ENCODE measurements at places on chromosomes 4 and X.
A peak's percentile ranks its signal among the peaks of the same experiment; 100 is the strongest.

DNA sequence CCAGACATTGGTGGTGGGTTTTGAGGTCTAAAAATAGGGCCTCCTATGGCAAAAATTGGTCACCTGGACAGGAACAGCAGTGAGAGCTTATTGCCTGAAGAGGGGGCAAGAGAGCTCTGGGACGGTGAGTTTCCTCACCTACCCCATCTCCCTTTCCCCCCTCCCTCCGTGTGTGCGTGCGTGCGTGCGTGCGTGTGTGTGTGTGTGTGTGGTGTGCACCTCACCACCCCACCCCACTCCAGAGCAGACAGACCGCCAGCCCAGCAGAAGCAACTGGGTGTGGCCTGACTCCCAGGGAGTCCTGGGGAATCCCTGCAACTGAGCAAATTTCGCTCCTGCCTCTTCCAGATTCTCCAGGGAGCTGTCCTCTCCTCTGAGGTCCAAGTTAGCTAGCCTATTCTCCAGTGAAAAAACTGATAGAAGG, 44.7 kb downstream of the PRPS1 start:
- DNase-seq = peak; percentile 69

- no peak for DNase-seq
Measured at GRCh38 chr4:173443121-173443520, 44.2 kb upstream of the SCRG1 start.

GRCh38 chr4:3689006-3689405, 77.2 kb upstream of the ADRA2C start:
- no peak for DNase-seq

DNA sequence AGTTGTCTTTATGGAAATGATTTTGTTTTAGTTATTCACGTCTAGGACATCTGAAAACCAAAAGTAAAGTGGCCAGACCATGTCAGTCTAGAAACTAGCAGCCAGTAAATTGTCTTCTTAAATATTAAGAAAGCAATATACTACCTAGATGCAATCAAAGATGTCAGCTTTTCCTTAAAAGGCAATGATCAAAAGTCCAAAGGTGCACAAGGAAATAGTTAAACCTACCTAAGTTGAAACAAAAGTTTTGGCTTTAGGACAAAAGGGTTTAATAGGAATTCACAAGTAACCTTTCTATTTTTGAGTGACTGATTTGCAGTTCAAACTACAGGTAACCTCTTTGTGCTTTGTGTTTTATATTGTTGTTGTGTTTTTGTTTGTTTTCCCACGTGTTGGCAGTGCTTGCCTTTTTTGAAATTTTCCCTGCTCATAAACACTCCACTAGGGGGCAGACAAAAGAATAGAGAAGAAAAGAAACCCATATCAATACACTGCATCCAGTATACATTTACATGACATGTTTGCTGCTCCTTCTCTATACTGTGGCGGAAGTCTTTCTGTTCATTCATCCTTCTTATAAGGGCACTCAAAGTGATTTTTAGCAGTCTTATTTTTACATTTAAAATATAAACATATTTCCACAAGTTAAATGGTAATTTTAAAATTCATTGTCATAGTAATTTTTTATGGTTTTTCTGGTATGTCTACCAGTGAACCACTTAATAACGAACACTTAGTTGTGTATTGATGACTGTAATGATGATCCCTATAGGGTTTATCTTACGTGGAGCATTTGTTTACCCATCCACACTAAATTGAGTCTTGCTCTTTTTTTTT, 62.7 kb downstream of the GAB1 start:
- no peak for DNase-seq

DNA sequence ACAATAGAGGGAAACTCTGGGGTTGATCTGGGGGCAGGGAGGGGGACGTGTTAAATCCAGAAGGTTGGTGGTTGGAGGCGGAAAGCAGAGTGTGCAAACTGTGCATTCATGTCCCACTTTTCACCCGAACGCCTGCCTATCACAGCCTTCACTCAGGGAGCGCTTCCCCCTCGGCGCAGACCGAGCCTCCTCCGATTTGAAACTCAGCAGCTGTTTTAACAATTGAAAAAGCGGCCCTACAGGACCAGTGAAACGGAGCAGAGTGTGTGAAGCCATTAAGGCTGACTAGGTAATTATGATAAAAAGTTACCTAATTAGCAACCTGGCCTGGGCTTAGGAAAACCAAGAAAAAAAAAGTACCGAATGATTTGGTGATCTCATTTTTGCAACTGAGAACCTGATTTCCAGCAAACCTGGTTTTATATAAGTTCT, 685 bp upstream of the NDNF start:
- peak; percentile 63 for DNase-seq

DNA sequence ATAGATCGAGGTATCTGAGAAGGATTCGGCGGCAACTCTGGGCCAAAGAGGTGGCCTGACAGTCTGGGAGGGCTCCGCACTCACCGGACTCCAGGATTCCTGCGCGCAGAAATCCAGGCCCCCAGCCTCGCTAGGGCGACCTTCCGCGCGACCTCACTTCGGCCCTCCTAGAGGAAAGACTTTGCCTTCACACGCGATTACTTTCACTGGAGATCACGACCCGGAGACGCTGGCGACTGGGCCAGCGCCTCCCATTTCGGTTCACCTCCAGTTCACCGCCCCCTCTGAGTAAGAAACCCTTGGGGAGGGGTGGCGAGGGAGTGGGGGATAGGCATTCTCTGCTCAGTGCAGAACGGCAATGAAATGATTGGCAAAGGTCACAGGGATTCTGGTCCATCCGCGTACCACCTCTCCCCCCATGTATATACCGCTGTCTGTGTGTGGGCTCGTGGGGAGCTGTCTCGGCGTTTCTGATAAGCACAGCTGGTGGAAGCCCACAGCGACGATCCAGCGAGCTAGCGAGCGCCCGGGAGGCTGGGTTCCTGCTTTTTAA, 2.5 kb downstream of the POU3F4 start:
- DNase-seq = no peak

- DNase-seq = no peak
Measured at GRCh38 chrX:132266583-132267355, 47.5 kb upstream of the RAP2C start.

GRCh38 chrX:45232139-45232538, 31.5 kb upstream of the DIPK2B start:
- DNase-seq = no peak

DNA sequence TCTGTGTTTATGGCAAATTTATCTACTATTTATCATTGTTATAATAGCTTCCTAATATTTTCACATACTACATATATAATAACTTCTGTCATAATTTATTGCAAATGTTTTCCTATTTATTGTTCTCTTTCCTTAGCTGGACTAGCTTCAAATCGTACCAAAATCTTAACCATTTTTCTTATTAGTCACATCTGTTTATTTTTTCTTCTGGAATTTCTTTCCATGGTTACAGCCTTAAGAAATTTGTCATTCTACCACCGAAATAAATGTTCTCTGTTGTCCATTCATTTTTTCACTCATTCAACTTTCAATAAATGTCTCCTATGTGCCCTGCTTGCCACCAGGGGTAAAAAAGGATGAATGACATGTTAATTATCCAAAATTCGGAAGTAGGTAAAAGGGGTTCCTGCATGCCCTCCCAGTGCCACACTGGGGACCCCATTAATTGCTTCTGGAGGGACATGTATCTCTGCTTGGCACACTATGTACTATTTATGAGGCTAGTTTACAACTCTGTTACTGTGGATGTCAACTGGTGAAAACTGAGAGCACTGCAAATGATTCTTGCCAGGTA, 182.1 kb downstream of the SH3KBP1 start:
- DNase-seq = no peak

GRCh38 chrX:17411205-17411604, 36.2 kb downstream of the NHS start:
- no peak for DNase-seq

DNA sequence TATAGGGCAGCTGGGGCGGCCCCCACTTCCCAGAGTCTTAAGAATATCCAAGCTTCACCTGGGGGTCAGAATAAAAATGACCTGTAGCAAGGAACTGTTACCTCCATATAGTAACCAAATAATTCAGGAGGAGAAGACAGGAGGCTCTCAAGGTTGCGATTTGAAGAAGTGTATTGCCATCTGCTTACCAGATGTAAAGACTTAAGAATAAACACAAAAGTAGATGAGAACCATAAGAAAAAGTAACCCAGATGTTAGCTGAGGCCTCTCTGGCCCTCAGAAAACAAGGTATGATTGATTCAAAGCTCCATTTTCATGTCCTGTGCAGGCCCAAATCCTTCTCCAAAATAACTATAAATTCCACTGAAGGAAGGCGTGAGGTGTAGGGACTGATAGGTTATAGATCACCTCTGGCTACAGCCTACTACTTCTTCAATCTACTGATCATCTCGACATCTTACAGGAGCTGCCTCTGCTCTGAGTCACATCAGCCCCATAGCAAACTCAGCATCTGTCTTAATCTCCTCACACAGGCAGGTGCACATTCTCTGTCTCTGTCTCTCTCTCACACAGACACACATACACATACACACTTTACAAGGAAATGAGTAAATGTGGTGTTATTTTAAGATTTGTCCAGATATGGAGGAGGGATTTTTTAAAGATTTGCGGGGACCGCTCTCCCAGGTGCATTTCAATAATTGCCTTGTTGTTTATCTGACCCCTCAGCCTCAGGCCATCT, 193.9 kb upstream of the EDNRA start:
- no peak for DNase-seq

- DNase-seq = peak; percentile 43
Measured at GRCh38 chrX:42098900-42099299, 175.5 kb upstream of the CASK start.

GRCh38 chrX:53300157-53300556, 18.8 kb upstream of the IQSEC2 start:
- DNase-seq = no peak

DNA sequence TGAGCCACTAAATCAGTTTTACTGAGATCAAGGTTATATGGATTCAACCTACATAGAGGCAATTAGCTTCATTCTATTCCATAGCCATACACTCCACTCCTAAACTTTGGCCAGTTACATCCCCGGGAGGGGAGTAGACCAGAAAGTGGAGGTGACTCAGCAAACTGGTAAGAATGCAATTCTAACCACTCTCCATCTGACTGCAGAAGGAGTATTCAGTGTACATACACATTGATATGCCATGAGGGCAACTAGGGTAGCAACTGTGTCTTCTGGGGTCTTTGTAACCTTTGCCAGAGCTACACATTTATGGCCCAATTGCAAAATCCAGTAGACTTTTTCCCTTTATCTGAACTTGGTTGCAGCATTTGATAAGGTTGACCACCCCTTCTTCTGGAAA, 7.6 kb downstream of the SLC25A43 start:
- DNase-seq = no peak

DNA sequence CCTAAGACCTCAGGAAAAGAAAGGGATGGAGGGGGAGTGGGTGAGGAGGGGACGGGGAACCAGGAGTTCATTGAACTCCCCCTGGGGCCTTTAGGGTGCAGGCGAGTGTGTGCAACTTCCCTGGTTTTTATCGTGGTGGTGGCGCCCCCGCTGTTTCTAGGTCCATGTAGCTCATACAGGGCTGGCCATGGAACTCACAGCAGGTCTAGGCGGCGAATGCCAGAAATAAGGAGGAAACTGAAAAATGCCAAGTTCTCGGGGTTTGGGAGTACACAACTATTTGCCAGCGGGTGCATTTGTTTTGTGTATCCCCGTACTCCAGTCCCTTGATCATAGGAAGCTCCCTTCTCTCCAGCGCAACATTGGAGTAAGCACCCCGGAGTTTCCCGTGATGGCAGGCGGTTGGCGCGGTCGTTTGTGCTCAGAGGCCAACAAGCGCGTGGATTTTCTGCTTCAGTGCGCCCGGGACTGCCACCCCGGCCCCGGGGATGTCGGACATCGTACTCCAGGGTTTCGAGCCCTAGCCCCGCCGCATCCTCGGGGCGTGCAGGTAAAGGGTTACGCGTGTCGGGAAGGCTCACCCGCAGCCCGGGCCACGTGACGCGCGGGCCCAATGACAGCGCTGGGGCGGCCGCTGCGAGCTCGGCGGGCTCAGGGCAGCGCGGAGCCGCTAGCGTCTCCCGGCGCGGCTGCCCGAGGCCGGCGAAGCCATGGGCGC, 208.9 kb downstream of the NWD2 start:
- peak; percentile 65 for DNase-seq

DNA sequence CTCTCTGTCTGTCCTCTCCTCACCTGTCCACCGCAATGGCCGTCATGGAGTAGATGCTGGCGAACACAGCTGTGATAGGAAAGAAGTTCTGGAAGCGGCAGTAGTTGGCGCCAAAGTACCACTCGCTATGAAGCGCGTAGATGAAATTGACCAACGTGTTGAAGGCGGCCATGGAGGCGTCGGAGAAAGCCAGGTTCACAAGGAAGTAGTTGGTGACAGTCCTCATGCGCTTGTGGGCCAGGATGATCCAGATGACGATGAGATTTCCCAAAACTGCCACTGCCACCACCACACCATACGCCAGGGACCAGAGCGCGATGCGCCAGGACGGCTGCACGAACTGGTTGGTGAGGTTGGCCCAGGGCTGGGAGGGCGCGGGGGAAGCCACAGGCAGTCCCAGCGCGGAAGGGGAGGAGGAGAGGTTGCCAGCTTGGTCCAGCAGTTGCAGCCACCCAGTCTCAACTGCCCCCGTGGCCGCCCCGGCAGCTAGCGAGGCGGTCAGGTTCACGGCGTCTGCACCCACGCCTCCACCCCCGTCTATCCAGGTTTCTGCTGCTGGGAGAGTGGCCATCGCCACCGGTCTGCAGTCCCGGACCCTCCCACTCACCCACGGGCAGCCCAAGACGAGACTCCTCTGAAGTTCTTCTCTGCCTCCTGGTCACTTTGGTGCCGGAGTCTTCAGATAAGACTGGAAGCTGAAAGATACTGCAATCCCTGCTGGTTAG, 518 bp downstream of the TACR3 start:
- peak; percentile 53 for DNase-seq

- DNase-seq = peak; percentile 14
Measured at GRCh38 chrX:56792270-56793111, 63.4 kb downstream of the NBDY start.

- DNase-seq = no peak
Measured at GRCh38 chr4:63063760-63064159, 1345.5 kb downstream of the TECRL start.

DNA sequence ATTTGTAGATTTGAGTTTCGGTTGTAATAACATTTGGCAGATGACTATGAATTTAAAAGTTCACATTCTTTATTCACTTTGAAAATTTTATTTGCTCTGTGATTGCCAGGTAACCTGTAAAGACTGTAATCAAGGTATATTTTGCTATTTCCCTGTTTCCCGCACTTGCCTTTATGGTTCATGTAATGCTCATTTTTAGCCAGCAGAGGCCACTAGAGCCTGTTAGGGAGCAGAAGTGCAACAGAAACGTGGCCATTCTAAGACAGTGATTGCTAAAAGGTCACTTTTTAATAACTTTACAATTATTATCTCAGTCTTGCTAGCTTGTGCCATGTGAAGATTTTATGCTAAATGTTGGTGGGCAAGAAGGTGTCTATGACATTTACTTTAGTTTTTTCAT, 12.4 kb downstream of the YIPF6 start:
- DNase-seq = peak; percentile 26

- DNase-seq = no peak
Measured at GRCh38 chr4:15343581-15343980, 84.3 kb upstream of the C1QTNF7 start.

DNA sequence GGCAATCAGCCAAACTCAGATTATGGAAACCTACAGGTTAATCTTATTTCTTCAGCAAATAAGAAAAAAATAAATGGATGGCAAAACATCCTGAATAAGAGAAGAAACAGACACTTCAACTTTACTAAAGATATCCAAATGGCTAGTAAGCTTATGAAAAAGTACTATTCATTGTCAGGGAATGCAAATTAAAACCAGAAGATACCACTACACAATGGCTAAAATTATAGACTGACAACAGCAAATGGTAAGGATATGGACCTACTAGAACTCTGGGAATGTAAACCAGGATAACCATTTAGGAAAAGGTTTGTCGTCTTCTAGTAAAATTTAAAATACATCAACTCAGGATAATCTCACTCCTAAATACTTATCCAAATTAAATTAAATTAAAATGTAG, 24.3 kb downstream of the GRSF1 start:
- DNase-seq = no peak

All from femur (tissue), 1 donor.